ENCODE measurements at places on chromosomes 12 and 14. TPM values are rescaled to one million over a fixed set of nuclear protein-coding genes. Genes with fewer than 3 reads are reported as not detected.

GRCh38 chr14:69043596-69044260 is 64.6 kb upstream of the ACTN1 start:
- DNase-seq = no peak

DNA sequence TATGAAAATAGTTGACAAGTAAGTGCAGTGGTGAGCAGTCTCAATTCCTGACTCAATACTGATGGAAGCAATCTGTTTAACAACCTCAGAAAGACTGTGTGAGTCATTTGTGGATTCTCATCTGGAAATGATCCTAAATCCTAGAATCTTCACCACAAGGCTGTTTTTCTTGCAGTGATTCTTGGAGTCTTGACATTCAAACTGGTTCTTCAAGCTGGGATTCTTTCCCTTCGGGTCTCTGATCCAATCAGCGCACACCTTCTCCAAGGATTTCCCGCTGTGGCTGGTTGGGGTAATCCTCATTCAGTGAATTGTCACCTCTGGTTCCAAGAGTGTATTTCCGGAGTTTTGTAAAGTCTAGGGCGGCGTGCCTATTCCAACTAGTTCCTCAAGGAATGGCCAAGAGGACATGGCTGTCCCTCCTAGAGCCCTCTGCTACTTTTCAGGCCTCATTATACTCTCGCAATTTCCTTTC is 37.7 kb upstream of the FOXJ2 start:
- no peak for DNase-seq

Gene STAB2
- 2.2 TPM for polyA plus RNA-seq

Gene ISM2
- 1.6 TPM for polyA plus RNA-seq

Gene MGST1
- polyA plus RNA-seq = 46.1 TPM

All from right renal pelvis (tissue), 4 donors.